ENCODE measurements at places on chromosomes 6 and 20. TPM values are rescaled to one million over a fixed set of nuclear protein-coding genes. Genes with fewer than 3 reads are reported as not detected.

GRCh38 chr6:81985191-81985590, 232.7 kb upstream of the TENT5A start:
- DNase-seq, result no peak
- H3K27ac ChIP-seq, result no peak overlapping the region
- H3K4me1 ChIP-seq, result no peaks in the 10 kb centered on the region

GRCh38 chr6:36384095-36384494, 3.4 kb downstream of the ETV7 start:
- no peak overlapping the region for H3K4me3 ChIP-seq
- no peak for DNase-seq
- no peaks in the 10 kb centered on the region for H3K4me1 ChIP-seq
- H3K27ac ChIP-seq, result no peak overlapping the region
- no peaks in the 10 kb centered on the region for H3K36me3 ChIP-seq
- no peaks in the 10 kb centered on the region for H3K27me3 ChIP-seq

DNA sequence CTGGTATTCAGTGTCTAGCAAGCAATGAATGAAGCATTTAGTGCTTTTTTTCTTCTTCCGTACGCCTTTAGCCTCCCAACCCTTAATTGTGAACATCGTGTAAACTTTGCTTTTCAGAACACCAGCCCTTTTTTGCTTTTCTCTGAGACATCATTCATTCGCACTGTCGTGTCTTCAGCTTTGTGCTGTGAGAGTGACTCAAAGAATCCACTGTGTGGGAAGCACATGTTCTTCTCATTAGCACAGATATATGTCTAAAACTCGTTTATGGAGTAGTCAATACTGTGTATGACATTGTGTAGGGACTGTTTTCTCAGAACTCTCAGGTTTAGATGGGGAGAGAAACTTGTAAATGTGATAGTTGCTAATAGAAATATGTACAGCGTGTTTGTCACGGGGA, 279.1 kb downstream of the FARS2 start:
- H3K4me1 ChIP-seq, result no peaks in the 10 kb centered on the region
- no peaks in the 10 kb centered on the region for H3K27me3 ChIP-seq
- no peak overlapping the region for H3K4me3 ChIP-seq
- no peaks in the 10 kb centered on the region for H3K36me3 ChIP-seq

GRCh38 chr6:91433660-91434534, 847.0 kb upstream of the MAP3K7 start:
- H3K27ac ChIP-seq, result peak overlapping the region; percentile 48
- no peak overlapping the region for H3K4me3 ChIP-seq
- no peaks in the 10 kb centered on the region for H3K27me3 ChIP-seq
- no peaks in the 10 kb centered on the region for H3K4me1 ChIP-seq
- no peaks in the 10 kb centered on the region for H3K36me3 ChIP-seq

GRCh38 chr20:24423390-24424313, 45.8 kb upstream of the SYNDIG1 start:
- no peaks in the 10 kb centered on the region for H3K36me3 ChIP-seq
- no peak overlapping the region for H3K27ac ChIP-seq
- no peaks in the 10 kb centered on the region for H3K27me3 ChIP-seq

Gene LMBRD1
- 82.4 TPM for total RNA-seq

Gene DNAH8
- not detected for total RNA-seq

DNA sequence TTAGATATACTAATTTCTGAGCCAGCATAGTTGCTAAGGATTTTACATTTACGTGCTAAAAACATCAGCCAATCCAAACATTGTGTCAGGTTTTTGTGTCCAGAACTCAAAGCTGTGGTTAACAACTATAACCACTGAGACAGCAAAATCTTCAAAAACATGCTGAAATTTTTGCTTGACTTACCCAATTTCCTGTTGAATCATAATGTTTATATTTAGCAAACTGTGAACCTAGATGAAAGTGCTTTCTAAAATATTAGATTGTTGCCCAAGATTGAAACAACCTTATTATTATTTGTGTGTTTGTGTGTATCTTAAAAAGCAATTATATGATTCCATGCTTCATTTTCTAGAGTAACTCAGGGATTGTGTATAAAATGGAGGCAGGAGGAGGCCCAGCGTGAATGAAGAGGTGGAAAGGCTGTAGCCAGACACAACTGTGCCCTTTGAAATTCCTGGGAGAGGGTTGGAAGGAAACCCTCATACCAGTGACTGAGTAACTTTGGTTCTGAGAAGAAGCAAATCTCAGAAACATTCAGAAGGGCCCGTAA, 48.0 kb downstream of the ARMC2 start:
- no peak for DNase-seq
- no peak overlapping the region for H3K4me3 ChIP-seq
- peak overlapping the region; percentile 17 for H3K27ac ChIP-seq
- no peaks in the 10 kb centered on the region for H3K4me1 ChIP-seq

DNA sequence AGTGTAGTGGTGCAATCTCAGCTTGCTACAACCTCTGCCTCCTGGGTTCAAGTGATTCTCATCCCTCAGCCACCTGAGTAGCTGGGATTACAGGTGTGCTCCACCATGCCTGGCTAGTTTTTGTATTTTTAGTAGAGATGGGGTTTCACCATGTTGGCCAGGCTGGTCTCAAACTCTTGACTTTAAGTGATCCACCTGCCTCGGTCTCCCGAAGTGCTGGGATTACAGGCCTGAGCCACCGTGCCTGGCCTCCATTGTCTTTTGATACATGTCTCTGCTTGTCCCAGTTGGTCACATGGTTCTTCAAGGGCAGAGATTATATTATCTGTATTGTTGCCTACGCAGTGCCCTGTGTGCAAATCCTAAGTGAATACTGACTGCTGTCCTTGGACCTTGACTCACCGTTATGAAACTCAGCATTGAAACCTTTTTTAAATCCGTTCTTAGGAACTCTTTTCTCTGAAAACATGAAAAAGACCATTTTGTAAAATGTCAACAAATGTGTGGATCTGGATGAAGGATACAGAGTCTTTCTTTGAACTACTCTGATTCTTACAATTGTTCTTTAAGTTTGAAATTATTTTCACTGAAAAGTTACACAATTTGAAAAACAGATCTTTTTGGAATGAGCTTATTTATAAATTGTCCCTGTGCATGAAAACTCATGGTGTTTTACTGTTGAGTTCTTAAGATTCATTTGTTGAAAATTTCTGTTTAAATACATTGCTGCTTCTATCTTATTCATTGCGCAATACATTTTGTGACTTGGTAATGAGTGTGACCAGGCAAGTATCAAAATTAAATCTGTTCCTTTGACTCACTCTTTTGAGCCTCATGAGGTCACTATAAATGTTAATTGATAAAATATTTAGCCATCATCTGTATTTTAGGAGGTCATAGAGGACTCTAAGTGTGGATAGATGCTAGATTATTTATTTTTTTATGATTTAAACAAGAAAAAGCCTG, 293.5 kb downstream of the UTRN start:
- no peaks in the 10 kb centered on the region for H3K27me3 ChIP-seq
- H3K36me3 ChIP-seq, result no peaks in the 10 kb centered on the region
- no peak for DNase-seq
- H3K27ac ChIP-seq, result no peak overlapping the region

- no peaks in the 10 kb centered on the region for H3K4me1 ChIP-seq
- no peaks in the 10 kb centered on the region for H3K36me3 ChIP-seq
- peak overlapping the region; percentile 81 for H3K27ac ChIP-seq
- peak; percentile 44 for DNase-seq
- H3K27me3 ChIP-seq, result no peaks in the 10 kb centered on the region
Observed at GRCh38 chr6:151494235-151494935, 568 bp downstream of the CCDC170 start.

DNA sequence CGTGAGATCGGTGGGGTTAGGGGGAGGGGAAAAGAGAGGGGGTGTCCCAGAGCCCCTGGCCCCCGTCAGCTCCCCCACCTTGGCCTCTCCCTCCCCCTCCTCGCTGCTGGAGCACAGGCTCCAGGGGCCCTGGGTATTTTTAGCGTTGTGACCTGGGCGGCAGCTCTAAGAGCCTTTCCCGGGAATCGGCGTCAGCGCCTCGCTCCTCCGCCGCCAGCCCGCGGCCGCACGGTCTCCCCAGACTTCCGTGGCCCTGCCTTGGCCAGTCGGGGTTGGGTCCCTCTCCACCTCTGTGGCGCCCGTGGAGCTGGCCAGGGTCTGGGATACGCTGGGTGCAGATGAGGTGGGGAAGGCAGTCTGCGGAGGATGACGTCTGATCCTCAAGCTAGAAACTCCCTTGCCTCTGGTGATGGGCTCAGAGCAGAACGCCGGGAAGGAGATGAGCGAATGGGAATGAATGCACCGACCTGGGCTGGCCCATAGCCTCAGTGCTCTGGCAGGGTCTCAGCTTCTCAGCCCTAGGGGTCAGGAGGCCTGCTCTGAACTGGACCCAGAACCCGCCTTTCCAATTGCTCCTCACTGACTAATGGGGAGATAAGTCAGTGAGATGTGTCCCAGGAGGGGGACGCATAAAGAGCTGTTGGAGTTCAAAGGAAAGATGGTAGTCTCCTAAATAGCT, 883 bp upstream of the DBNDD2 start:
- H3K4me1 ChIP-seq, result peaks cover 5% of the 10 kb centered on the region
- H3K4me3 ChIP-seq, result peak overlapping the region; percentile 70
- peak overlapping the region; percentile 95 for H3K27ac ChIP-seq
- no peaks in the 10 kb centered on the region for H3K36me3 ChIP-seq
- peak; percentile 62 for DNase-seq

Gene SNAI1
- total RNA-seq, result 1.1 TPM

GRCh38 chr20:35225319-35226125, 968 bp upstream of the MMP24 start:
- H3K27ac ChIP-seq, result no peak overlapping the region
- no peak for DNase-seq
- no peaks in the 10 kb centered on the region for H3K36me3 ChIP-seq
- peaks cover 3% of the 10 kb centered on the region for H3K27me3 ChIP-seq

- no peaks in the 10 kb centered on the region for H3K36me3 ChIP-seq
- no peaks in the 10 kb centered on the region for H3K27me3 ChIP-seq
- H3K4me1 ChIP-seq, result no peaks in the 10 kb centered on the region
- no peak for DNase-seq
Observed at GRCh38 chr6:35093783-35094182, 47.4 kb downstream of the TCP11 start.

- H3K36me3 ChIP-seq, result no peaks in the 10 kb centered on the region
- no peaks in the 10 kb centered on the region for H3K27me3 ChIP-seq
- no peak overlapping the region for H3K27ac ChIP-seq
- DNase-seq, result no peak
Observed at GRCh38 chr6:91697010-91697695, 1110.3 kb upstream of the MAP3K7 start.

Gene PNPLA1
- not detected for total RNA-seq

GRCh38 chr6:41174610-41175009, 11.7 kb upstream of the TREM2 start:
- no peak for DNase-seq
- H3K27ac ChIP-seq, result no peak overlapping the region
- H3K4me1 ChIP-seq, result no peaks in the 10 kb centered on the region

DNA sequence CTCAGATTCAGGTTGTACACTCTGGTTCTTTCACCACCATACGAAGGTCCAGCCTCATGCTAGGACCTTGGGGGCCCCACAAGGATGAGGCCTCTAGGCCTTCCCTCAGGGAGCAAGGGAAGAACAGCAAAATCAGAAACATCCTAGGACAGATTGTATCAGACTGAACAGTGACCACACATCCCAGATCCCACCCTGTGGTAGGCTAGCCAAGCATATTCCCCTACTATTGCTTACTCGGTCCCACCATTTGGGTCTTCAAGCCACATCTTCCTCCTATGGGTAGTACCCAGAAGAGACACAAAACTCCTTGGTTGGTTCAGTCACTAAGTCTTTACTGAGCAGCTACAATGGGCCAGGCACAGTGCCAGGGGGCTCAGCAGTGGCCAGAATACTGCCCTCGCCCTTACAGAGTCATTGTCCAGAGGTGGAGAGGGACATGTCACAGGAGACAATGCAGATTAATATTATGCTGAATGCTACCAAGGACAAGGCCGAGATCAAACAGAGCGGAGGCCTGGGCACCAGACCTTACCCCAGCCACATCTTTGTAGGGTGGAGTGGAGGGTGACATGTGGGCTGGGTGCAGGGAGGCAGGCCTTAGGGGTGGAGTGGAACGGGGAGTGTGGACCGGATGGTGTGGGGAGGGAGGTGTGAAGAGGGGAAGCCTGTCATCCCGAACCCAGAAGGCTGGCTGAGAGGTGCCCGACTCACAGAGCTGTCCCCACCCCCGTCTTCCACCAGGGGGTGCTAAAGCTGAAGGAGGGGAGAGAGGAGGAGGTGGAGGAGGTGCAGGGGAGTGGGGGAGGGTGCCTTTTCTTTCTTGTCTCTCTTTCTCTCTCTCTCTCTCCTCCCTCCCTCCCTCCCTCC, 6.8 kb upstream of the MAPK13 start:
- H3K27ac ChIP-seq, result no peak overlapping the region
- no peaks in the 10 kb centered on the region for H3K4me1 ChIP-seq
- H3K27me3 ChIP-seq, result no peaks in the 10 kb centered on the region

DNA sequence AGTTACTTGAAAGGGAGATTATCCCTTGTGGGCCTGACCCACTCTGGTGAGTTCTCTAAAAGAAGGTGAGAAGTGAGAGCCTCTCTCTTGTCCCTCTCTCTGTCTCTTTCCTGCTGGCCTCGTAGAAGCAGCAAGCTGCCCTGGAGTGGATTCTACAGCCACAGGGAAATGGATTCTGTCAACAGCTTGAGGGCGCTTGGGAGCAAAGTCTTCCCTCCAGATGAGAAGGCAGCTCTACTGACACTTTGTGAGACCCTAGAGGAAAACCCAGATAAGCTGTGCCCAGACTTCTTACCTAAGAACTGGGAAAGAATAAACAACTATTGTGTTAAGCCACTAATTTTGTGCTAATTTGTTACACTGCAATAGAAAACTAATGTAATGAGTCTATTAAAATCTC, 39.9 kb downstream of the ANKRD60 start:
- no peak for DNase-seq
- H3K36me3 ChIP-seq, result no peaks in the 10 kb centered on the region
- no peaks in the 10 kb centered on the region for H3K4me1 ChIP-seq
- H3K27ac ChIP-seq, result no peak overlapping the region
- no peak overlapping the region for H3K4me3 ChIP-seq

DNA sequence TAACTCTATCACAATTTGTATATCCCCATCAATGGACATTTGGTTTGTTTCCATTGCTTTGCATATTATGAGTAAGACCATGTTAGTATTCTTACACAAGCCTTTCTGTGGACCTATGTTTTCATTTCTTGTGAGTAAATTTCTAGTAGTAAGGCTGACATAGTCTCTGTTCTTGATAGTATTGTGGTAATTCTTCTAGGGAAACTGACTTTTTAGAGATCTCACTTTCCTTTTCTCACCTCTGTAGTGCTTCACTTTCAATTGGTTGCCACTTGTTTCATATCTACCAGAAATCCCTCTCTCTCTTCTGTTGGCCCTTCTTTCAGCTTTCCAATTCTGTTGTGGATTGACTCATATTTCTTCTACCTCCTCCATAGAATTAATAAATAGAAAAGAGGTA, 8.5 kb downstream of the ISM1 start:
- no peak overlapping the region for H3K27ac ChIP-seq
- H3K4me3 ChIP-seq, result no peak overlapping the region
- H3K36me3 ChIP-seq, result no peaks in the 10 kb centered on the region
- H3K27me3 ChIP-seq, result no peaks in the 10 kb centered on the region
- H3K4me1 ChIP-seq, result no peaks in the 10 kb centered on the region

- no peaks in the 10 kb centered on the region for H3K36me3 ChIP-seq
- H3K27ac ChIP-seq, result no peak overlapping the region
- H3K4me3 ChIP-seq, result no peak overlapping the region
- no peak for DNase-seq
Observed at GRCh38 chr20:1665345-1665744, 7.8 kb upstream of the SIRPG start.
